ENCODE measurements at places on chromosomes 4 and X. TPM values are rescaled to one million over a fixed set of nuclear protein-coding genes. Genes with fewer than 3 reads are reported as not detected.

Gene YY2
- polyA plus RNA-seq = 2.5 TPM

Gene ZNF185
- polyA plus RNA-seq = 48.3 TPM

DNA sequence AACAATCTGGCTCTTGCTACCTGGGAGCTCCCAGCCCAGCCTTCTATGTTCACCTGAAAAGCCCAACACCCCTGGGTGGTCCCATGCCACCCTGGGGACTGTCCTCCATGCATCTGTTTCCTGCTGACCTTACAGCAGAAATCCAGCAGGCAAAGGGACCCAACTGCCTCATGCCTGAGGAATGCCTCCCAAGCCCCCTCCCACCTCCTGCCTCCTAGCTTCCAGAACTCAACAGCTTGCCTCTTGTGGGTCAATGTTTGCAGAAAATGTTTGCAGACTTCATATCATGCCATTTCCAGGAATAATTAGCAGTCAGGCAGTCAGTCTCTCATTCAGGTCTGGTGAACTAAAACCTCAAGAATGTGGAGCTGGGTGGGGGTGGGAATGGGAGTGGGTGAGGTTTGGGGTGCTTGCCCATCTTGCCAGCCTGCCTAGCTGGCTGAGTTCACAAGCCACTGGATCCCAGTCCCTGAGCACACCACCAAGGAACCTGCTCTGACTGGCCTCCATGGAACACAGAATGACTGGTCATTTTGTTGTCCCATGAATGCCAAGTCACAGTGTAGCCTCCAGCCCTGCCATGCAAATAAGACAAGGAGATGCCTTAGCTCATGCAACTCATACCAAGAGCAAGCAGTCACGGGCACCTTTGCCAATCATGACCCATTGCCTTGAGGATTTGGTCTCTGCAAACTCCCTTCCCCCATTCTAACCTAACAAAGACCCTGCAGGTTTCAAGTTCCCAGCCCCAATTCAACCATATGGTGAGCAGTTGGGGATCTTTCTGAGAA, 12.1 kb upstream of the PLAC1 start:
- no peak for DNase-seq

GRCh38 chr4:120990246-120990645, 67.7 kb upstream of the PRDM5 start:
- no peak for DNase-seq

DNA sequence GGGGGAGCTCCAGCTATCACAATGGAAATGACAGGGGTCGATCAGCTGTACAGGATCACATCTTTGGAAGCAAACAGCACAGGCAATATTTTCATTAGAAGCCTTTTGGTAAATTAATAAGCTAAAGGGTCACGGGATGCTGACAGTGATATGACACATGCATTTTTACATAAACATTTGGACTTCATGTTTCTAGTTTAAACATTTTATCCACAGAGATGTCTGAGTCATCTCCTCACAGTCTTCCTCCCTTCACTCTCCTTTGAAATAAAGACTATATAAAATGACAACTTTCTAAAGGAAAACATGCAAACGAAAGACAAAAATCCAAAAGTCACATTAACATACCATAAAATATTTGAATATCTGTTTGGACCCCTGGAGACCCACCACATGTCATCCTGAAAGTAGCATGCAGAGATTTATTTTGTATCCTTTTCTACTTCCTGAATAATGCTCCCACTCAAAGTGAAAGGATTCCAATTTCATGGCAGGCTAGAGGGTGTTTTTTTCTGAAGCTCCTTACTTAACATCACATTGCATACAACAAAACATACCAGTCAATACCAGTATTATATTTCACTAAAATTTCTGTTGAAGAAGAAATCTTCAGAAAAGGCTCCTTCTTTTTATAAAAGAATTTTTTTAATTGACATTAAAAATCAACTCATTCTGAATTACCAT, 200.1 kb upstream of the PPARGC1A start:
- DNase-seq = no peak

- no peak for DNase-seq
Observed at GRCh38 chr4:15361529-15361928, 66.3 kb upstream of the C1QTNF7 start.

Data from right renal pelvis (tissue), 4 donors.